ENCODE measurements at places on chromosomes 16 and 17. TPM values are rescaled to one million over a fixed set of nuclear protein-coding genes. Genes with fewer than 3 reads are reported as not detected.

DNA sequence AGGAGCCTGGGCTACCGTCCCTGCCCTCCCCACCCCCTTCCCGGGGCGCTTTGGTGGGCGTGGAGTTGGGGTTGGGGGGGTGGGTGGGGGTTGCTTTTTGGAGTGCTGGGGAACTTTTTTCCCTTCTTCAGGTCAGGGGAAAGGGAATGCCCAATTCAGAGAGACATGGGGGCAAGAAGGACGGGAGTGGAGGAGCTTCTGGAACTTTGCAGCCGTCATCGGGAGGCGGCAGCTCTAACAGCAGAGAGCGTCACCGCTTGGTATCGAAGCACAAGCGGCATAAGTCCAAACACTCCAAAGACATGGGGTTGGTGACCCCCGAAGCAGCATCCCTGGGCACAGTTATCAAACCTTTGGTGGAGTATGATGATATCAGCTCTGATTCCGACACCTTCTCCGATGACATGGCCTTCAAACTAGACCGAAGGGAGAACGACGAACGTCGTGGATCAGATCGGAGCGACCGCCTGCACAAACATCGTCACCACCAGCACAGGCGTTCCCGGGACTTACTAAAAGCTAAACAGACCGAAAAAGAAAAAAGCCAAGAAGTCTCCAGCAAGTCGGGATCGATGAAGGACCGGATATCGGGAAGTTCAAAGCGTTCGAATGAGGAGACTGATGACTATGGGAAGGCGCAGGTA, 762 bp downstream of the CDK12 start:
- peak overlapping the region; percentile 92 for H3K4me3 ChIP-seq
- DNase-seq, result peak; percentile 22
- peak overlapping the region; percentile 98 for H3K27ac ChIP-seq
- no peaks in the 10 kb centered on the region for H3K27me3 ChIP-seq
- no peaks in the 10 kb centered on the region for H3K36me3 ChIP-seq

DNA sequence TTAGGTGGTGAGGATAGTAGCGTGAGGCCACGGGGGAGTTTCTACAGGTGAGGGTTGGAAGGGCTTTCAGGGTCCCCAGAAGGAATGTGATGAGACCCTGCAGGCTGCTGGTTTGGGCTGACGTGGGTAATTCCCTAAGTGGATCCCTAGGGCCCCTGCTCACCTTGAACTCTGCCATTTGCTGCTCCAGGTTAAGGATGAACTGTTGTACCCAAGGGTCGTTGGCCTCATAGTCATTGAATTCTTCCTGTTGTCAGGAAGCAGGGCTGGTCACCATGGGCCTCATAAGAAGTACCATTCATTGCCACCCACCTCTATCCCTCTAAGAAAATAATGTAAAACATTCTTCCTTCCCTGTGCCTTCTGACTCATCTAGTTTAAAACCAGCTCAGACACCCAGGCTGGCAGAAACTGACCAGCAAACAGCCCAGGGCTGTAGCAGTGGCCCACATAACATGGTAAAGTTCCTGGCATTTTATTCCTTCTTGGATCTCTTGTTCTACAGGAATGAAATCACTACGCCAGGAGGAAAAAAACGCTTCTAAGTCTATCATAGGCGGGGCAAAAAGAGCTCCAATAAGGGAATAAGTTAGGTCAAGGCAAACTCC, 27.6 kb downstream of the FCSK start:
- no peaks in the 10 kb centered on the region for H3K27me3 ChIP-seq
- H3K27ac ChIP-seq, result no peak overlapping the region
- no peaks in the 10 kb centered on the region for H3K36me3 ChIP-seq
- H3K4me3 ChIP-seq, result no peak overlapping the region
- H3K4me1 ChIP-seq, result no peaks in the 10 kb centered on the region

- H3K27me3 ChIP-seq, result no peaks in the 10 kb centered on the region
- H3K4me1 ChIP-seq, result no peaks in the 10 kb centered on the region
- no peak overlapping the region for H3K27ac ChIP-seq
- no peak overlapping the region for H3K4me3 ChIP-seq
- DNase-seq, result no peak
- H3K36me3 ChIP-seq, result no peaks in the 10 kb centered on the region
These were observed 213.2 kb downstream of the IRX3 start for GRCh38 chr16:54073356-54073755.

Gene CRISPLD2
- 128 TPM for total RNA-seq

GRCh38 chr16:678209-678857, 1.9 kb upstream of the STUB1 start:
- no peaks in the 10 kb centered on the region for H3K27me3 ChIP-seq
- H3K4me3 ChIP-seq, result no peak overlapping the region
- peaks cover 28% of the 10 kb centered on the region for H3K4me1 ChIP-seq
- H3K36me3 ChIP-seq, result no peaks in the 10 kb centered on the region
- DNase-seq, result no peak

- H3K4me1 ChIP-seq, result peaks cover 17% of the 10 kb centered on the region
- no peaks in the 10 kb centered on the region for H3K27me3 ChIP-seq
- H3K4me3 ChIP-seq, result peak overlapping the region; percentile 75
- no peaks in the 10 kb centered on the region for H3K36me3 ChIP-seq
- H3K27ac ChIP-seq, result peak overlapping the region; percentile 88
These were observed 2.5 kb upstream of the ZNF423 start for GRCh38 chr16:49858200-49859124.

GRCh38 chr17:74403512-74404137, 28.3 kb upstream of the GPRC5C start:
- no peak overlapping the region for H3K4me3 ChIP-seq
- no peak for DNase-seq
- H3K4me1 ChIP-seq, result no peaks in the 10 kb centered on the region
- no peaks in the 10 kb centered on the region for H3K36me3 ChIP-seq
- H3K27me3 ChIP-seq, result no peaks in the 10 kb centered on the region

Gene CBFB
- total RNA-seq, result 108 TPM

Gene CCDC92B
- not detected for total RNA-seq

- H3K4me3 ChIP-seq, result no peak overlapping the region
- DNase-seq, result no peak
- no peaks in the 10 kb centered on the region for H3K4me1 ChIP-seq
These were observed 33.4 kb downstream of the ZZEF1 start for GRCh38 chr17:4109449-4109848.

DNA sequence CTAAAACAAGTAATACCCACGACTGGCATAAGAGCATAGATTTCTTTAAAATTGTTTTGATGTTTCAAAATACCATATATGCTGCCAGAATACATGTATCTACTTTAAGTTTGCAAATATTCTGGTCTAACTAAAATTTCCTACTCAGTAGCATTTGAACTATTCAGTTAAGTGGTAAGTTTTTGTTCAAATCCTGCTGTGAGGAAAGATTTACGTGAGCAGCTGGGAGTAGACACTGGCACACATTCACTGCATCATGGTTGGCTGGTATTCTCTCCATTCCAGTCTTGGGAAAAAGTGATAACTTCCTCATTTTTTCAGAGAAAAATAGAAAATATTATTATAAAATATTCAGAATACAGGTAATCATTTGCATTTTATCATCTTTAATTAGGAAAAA, 133.6 kb downstream of the SKAP1 start:
- H3K27me3 ChIP-seq, result no peaks in the 10 kb centered on the region
- no peaks in the 10 kb centered on the region for H3K4me1 ChIP-seq
- no peak for DNase-seq
- H3K36me3 ChIP-seq, result no peaks in the 10 kb centered on the region
- no peak overlapping the region for H3K4me3 ChIP-seq
- no peak overlapping the region for H3K27ac ChIP-seq

- no peaks in the 10 kb centered on the region for H3K36me3 ChIP-seq
- H3K4me1 ChIP-seq, result no peaks in the 10 kb centered on the region
- no peak overlapping the region for H3K27ac ChIP-seq
- no peak overlapping the region for H3K4me3 ChIP-seq
- no peak for DNase-seq
- H3K27me3 ChIP-seq, result no peaks in the 10 kb centered on the region
These were observed 72.6 kb downstream of the FBXL20 start for GRCh38 chr17:39328815-39329214.

Gene RRAD
- total RNA-seq, result 7.5 TPM

Gene LITAFD
- not detected for total RNA-seq

DNA sequence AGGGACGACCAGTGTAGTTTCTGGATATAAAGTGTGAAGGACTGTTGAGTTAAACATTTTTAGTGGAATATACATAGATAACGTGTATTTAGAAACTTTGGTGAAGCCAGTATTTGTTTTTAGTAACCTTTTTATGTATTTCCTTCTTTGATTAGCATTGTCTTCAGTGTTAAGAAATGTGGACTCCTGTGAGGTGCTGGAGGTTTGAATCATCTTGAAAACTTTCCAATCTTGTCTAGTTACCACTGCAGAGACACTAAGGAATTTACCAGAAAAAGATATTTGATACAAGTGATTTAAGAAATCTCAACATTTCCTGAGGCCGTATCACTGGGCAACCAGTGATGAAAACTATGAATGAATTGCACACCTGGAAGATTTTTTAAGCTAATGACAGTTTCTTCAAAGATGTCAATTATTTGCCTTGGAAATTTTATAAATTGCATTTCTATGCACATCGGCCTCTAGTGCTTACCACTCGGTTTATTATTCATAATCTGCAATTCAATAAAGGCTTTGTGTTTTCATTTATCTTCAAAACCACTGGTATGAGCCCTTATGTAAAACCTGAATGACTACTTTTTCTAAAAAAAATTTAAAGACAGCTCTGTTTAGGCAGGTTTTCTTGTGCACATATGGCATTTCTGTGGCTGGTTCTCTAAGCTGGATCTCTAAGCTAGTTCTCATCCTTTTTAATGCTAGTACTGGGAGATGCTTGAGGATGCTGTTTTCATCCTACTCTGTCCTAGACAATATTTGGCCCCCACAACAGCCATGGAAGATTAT, 31.4 kb upstream of the ADCY7 start:
- DNase-seq, result no peak
- no peaks in the 10 kb centered on the region for H3K27me3 ChIP-seq
- H3K4me3 ChIP-seq, result no peak overlapping the region
- H3K36me3 ChIP-seq, result no peaks in the 10 kb centered on the region
- no peak overlapping the region for H3K27ac ChIP-seq

DNA sequence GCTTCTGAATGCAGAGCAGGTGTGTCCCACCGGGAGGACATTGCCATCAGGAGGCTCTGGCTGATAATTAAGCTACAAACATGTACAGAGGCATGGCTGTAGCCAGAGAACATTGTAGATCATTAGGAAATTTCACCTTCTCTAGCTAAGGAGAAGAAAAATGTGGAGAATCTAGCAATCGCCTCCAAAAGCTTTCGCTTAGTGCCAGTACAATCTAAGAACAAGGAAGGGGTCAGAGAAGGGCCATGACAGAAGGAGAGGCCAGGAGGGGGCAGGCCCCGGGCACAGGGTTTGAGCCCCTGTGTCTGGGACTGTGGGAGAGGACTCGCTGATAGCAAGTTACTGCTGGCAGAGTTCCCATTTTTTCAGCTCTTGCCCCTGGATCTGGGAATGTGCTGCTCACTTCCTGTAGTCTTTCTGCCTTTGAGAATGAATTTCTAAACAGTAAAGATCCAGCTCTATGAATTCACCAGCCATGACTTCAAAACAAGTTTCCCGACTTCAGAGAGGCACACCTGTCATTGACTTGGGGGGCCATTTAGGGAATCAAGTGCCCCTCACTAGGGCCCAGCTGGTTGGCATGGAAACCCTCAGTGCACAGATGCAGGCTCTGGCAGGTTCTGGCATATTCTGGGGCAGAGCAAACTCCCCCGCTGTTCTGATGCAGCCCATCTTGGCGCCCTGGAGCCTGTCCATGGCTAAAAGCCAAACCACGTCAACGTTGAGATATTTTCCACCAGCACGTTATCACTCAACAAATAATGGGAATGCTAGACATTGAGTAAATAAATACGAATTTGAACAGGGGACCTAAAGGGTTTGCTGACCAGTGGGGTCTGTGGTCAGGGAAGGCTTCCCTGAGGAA, 59.5 kb upstream of the CACNG4 start:
- DNase-seq, result peak; percentile 64
- H3K4me1 ChIP-seq, result no peaks in the 10 kb centered on the region
- H3K4me3 ChIP-seq, result no peak overlapping the region
- H3K27me3 ChIP-seq, result no peaks in the 10 kb centered on the region
- no peaks in the 10 kb centered on the region for H3K36me3 ChIP-seq

DNA sequence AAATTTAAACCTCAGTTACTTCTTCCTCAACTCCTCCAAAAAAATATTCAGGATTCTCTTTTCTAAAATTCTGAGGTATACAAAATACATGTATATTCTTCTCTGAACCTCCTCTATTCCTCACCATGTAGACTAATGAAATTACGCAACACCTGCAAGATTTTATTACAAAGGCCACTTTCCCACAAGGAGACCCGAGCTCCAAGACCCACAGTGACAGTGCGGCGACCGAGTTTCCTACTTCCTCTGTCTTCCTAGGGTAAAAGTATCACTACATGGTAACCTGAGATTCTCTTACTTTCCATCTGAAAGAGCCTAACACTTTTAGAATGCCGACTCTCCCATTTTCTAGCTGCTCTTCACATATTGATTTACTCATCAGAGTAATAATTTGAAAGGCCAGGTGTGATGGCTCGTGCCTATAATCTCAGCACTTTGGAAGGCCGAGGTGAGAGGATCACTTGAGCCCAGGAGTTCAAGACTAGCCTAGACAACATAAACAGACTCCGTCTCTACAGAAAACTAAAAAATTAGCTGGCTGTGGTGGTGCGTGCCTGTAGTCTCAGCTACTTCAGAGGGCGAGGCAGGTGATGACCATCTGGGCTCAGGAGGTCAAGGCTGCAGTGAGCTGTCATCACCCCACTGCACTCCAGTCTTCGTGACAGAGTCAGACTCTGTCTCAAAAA, 35.7 kb downstream of the CYTH1 start:
- H3K4me1 ChIP-seq, result no peaks in the 10 kb centered on the region
- no peak for DNase-seq
- peak overlapping the region; percentile 82 for H3K27ac ChIP-seq
- no peaks in the 10 kb centered on the region for H3K27me3 ChIP-seq
- H3K4me3 ChIP-seq, result no peak overlapping the region

- no peaks in the 10 kb centered on the region for H3K27me3 ChIP-seq
- no peaks in the 10 kb centered on the region for H3K36me3 ChIP-seq
- no peak overlapping the region for H3K27ac ChIP-seq
- no peaks in the 10 kb centered on the region for H3K4me1 ChIP-seq
These were observed 572.2 kb upstream of the SOX9 start for GRCh38 chr17:71548540-71549190.

- H3K36me3 ChIP-seq, result no peaks in the 10 kb centered on the region
- no peaks in the 10 kb centered on the region for H3K4me1 ChIP-seq
- no peaks in the 10 kb centered on the region for H3K27me3 ChIP-seq
- H3K4me3 ChIP-seq, result no peak overlapping the region
- no peak for DNase-seq
- no peak overlapping the region for H3K27ac ChIP-seq
These were observed 30.7 kb downstream of the TMC7 start for GRCh38 chr16:19014461-19014860.

GRCh38 chr16:54336631-54337204, 50.1 kb upstream of the IRX3 start:
- no peak overlapping the region for H3K4me3 ChIP-seq
- no peaks in the 10 kb centered on the region for H3K36me3 ChIP-seq
- no peak overlapping the region for H3K27ac ChIP-seq

GRCh38 chr17:55926276-55926990, 175.6 kb downstream of the PCTP start:
- H3K36me3 ChIP-seq, result no peaks in the 10 kb centered on the region
- no peaks in the 10 kb centered on the region for H3K27me3 ChIP-seq
- no peak overlapping the region for H3K4me3 ChIP-seq
- no peak overlapping the region for H3K27ac ChIP-seq

Measured in uterus (tissue), 4 donors.